ENCODE measurements at places on chromosomes 7 and 10.

DNA sequence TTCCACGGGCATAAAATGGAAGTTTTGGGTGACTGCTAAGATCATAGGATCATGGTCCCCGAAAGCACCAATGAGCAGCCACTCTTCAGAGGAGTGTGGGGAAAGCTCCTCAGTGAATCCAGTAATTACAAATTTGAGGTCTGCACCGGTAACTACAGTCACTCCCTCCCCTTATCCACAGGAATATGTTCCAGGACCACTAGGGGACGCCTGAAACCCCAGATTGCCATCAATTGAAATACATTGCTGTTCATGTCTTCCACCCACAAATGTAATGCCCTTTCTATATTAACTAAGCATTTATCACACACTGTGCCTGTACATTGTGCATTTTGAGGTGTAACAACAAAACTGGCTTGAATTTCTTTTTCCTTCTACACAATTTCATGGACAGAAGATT lies 447.9 kb upstream of the PFKP start:
- no peak for DNase-seq

DNA sequence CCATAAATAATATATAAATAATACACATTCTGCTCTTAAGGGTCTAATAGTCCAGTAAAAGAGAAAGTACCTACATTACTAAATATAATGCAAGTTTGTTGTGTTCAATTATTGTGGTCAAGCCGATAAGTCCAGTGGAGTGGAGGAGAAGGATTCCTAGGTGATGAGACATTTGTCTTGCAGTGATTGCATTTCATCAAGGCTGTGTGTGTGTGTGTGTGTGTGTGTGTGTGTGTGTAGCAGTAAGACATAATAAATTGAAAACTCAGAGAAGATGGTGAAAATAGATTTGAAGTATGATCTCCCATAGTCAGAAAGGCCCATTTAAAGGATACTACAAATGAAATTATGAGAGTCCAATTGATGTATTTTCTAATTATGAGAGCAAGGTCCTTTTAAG lies 192.5 kb upstream of the SEMA3C start:
- no peak for DNase-seq

- DNase-seq, result no peak
Observed at GRCh38 chr7:14596421-14596820, 306.1 kb downstream of the DGKB start.

DNA sequence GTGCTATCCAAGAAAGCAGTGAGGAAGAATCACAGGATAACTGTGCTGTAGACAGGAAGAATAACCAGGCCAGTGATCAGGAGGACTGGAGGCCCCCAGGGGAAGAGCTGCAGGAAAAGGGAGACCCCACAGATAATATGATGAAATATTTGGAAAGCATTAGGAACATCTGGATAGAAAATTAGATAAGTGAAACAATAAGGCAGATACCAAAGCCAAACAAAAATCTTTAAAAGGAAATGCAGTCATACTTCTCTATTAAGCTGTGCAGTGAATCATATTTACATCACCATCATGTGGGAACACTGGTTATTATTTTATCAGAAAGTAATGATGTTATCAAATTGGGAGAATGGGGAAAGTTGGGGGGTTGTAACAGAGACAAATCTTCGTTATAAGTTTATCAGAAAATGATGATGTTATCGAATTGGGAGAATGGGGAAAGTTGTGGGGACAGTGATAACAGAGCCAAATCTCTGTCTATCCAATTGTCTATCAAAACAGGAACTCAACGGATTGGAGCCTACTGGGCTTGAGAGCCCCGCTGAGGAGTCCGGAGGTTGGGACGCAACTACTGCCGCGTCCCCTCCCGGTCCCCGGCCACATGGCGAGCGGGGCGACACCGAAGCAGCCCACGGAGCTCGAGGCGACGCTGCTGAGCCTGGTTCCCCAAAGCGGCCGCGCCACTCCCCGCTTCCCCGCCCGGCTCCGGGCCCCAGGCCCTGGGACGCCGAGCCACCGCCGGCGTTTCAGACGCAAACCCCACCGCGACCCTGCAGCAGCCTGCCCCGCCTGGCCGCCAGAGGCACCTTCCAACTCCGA lies 14.0 kb upstream of the RALA start:
- peak; percentile 26 for DNase-seq

- DNase-seq, result no peak
Observed at GRCh38 chr7:130151591-130152492, 53.4 kb downstream of the TMEM209 start.

GRCh38 chr7:5701085-5701914 lies 80.2 kb downstream of the RNF216 start:
- no peak for DNase-seq

GRCh38 chr10:71319800-71320392 lies 837 bp downstream of the SLC29A3 start:
- DNase-seq, result no peak

DNA sequence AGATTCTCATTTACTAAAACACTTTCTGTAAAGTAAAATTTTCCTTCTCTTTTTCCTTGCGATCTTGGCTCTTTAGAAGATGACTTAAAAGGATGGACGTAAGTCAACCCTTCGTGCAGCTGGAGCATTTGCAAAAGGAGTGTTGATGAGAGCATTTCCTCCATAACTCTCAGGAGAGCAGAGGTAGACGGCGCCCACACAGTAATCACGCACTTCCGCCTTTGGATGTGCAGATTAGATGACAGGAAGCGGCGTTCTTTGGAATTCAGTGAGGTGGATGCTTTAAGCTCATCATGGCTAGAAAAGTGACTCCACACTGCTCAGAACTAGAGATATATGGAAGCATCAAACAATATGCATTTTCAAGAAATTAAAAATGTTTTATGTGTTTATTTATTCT lies 43.0 kb upstream of the NPS start:
- DNase-seq, result no peak

- no peak for DNase-seq
Observed at GRCh38 chr10:100817268-100817839, 72.0 kb downstream of the PAX2 start.

DNA sequence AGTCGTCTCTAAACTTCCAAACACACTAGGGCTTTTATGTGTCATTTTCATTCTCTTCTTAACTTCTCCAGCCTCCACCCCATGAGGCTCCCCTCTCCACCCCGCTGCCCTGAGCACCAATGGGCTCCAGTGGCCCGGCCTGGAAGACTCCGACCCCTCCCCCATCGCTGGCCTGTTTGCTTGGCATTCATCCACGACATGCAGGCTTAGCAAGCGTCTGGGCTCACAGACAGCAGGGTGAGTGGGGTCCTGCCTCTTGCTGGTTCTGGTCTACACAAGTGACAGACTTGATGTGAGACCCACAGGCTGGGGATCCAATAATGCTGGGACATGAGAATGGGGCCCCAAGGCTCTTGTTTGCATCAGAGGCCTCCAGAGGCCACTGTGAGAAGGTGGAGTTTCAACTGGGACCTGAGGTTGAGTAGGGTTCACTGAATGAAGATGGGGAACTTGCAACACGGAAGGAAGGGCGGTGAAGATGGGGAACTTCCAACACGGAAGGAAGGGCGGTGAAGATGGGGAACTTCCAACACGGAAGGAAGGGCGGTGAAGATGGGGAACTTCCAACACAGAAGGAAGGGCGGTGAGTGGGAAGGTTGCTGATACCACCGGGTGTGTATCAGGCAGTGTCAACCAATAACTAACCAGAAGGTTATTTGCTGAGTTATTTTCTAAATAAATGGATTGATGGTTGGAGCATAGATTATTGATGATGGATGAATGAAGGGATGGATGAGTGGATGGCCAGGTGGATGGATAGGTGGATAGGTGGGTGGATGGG lies 14.0 kb downstream of the KNDC1 start:
- DNase-seq, result no peak

- no peak for DNase-seq
Observed at GRCh38 chr10:77350134-77350533, 287.5 kb downstream of the KCNMA1 start.

DNA sequence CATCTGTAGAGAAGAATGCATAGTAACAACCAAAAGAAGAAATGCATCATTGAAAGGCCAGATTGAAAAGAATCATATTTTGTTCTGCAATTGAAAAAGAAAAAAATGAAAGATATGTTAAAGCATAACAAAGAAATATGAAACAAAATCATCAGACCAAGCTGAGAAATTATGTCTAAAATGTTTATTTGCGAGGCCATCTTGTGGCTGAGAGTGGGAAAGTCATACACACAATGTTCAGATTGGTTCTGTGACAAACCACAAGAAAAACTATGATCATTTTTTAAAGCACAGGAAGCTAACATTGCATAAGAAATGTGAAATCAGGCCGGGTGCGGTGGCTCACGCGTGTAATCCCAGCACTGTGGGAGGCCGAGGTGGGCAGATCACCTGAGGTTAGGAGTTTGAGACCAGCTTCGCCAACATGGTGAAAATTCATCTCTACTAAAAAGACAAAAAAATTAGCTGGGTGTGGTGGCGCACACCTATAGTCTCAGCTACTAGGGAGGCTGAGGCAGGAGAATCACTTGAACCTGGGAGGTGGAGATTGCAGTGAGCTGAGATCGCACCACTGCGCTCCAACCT lies 36.6 kb downstream of the ABCB5 start:
- DNase-seq, result no peak

- no peak for DNase-seq
Observed at GRCh38 chr7:134782121-134782623, 2.7 kb downstream of the CALD1 start.

- DNase-seq, result peak; percentile 40
Observed at GRCh38 chr10:98170249-98171117, 36.0 kb downstream of the R3HCC1L start.

DNA sequence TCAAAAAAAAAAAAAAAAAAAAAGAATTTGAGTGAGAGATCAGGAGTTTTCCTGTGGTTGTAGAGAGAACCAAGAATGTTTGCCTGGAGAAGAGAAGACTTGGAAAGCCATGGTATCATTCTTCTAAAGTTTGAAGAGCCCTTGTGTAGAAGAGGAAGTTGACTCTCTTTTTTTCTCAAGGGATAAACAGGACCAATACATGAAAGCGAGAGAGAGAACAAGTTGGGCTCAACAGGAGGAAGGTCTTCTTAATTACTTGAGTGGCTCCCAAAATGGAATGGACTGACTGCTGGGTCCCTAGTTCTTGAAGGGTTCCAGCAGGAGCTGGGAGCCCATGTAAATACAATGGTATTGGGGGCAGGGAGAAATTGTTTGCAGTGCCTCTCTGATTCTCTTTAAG lies 173.3 kb upstream of the ADO start:
- DNase-seq, result no peak

- DNase-seq, result no peak
Observed at GRCh38 chr7:129370812-129371211, 63.4 kb upstream of the STRIP2 start.

DNA sequence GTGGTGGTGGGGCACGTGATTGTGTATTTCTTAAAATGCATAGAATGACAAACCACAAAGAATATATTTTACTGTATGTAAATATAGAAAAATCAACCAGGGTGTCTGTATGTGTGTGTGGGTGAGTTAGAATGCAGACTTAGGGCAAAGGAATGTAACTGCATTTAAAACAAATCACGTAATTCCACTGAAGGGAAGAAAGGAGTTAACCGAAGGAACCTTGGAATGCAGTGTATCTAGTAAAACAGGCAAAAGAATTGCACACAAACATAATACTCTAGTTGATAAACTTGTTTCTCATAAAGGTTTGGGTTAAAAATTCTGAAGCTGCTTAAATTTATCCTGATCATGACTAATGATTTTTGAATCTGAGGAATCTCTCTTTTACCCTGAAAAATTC lies 134.9 kb downstream of the ADRA2A start:
- no peak for DNase-seq

DNA sequence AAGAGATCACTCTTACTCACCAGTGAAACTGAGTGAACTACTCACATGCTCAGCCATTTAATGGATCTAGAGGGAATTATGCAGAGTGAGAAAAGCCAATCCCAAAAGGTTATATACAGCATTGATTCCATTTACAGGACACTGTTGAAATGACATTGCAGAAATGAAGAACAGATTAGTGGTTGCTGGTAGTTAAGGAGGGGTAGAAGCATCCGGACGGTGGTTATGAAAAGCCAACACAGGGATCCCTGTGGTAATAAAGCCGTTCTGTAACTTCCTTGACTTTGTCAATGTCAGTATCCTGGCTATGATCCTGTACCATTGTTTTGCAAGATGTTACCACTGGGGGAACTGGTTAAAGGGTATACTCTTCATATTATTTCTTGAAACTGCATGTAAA lies 253.4 kb downstream of the USP6NL start:
- no peak for DNase-seq

DNA sequence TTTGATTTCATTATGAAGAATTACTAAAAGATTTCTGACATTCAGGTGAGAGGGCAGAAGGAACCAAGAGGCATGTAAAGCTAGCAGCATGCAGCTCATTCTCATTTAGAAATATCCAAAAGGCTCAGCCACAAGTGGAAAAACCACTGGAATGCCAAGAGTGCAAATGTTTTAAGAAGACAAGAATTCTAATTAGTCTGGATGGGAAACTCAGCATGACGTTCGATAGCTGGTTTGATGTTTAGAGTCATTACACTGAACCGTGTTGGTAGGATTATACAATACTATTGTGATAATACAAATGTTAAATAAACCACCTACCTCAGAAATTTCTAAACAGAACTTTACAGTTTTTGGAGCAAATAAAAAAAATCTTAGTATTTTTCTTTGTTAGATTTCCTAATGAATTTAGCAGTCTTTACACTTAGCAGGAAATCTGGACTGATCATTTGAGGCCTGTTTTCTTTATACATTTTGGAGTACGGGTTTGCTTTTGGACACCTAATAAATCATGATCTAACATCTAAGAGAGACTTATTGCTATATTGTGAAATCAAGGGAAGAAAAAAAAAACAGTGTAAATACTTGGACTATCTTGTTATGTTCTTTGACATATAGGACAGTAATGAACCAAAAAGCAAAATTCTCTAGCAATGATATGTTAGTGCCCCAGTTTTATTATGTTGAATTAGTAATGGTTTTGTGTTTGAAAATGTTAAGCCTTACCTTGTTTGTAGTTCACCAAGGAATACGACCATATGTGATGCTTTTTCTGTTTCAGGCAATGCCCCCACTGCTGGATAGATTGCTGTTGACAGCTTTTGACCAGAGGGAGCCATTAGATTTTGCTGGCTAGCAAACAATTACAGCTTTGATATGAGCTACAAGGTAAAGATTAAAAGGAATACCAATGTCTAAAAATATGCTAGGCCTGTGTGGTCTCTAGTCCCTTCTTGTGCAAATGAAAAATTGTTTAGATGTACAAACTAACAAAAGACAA lies 354.1 kb upstream of the SEMA3A start:
- DNase-seq, result no peak

- DNase-seq, result no peak
Observed at GRCh38 chr7:116708248-116708647, 36.3 kb downstream of the MET start.

DNA sequence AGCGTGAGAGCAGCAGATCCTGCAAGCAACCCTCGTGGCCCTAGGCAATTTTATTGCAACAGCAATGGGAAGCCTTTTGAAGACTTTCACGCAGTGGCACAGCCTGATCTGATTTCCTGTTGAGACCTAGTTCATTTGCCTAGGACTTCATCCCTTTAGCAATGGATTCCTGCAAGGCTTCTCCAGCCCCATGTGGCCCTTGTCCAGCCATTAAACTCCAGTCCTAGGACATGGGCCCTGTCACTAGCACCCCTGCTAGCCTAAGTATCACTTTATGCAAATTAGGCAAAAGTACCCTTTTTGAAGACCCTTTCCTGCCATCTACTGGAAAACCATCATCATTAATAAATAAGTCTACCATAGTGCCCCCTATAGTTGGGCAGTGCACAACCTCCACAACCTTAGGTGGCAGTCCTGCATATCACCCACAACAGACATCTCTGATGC lies 379.4 kb downstream of the GALNT17 start:
- no peak for DNase-seq

GRCh38 chr7:50456371-50457123 lies 6.4 kb upstream of the FIGNL1 start:
- DNase-seq, result no peak

GRCh38 chr10:31949266-31949665 lies 20.6 kb upstream of the ARHGAP12 start:
- no peak for DNase-seq

Measured in progenitor cell of endocrine pancreas (in vitro differentiated cells).